ENCODE measurements at places on chromosomes 2 and 18.
A peak's percentile ranks its signal among the peaks of the same experiment; 100 is the strongest.

DNA sequence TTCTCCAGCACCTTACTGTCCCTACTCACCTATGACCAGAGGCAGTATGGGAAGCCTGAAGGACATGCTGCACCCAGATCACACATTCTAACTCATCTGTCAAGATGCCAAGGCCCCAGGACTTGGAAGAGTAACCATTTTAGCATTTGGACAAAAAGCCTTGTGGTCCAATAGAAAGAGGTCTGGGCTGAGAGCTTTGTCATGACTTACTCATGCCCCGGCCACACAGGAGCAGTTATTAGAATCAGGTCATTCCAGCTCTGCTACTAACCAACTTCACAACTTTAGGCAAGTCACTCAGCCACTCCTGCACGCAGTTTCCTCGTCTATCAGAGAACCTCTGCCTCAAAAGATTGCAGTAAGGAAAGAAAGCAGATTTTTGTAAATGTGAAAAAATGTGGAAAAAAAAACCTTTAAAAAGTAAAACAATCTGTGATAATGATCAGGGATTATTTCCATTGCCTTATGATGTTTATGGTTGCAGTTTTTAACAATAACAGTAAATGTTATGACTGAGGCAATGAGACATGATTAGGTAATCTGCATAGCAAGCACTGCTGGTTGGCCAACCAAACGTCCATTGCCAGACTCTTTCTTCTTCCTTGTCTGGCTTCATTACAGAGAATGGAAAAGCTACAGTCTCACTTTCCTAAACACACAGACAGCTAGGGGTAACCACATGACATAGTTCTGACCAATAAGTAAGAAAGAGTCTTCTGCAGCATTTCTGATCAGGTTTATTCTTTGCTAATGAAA lies 255.4 kb upstream of the CHAC2 start:
- no peak for DNase-seq

- no peak for DNase-seq
Observed at GRCh38 chr2:216879727-216880508, 20.1 kb upstream of the TNP1 start.

- DNase-seq: no peak
Observed at GRCh38 chr2:42186366-42186765, 17.2 kb downstream of the EML4 start.

DNA sequence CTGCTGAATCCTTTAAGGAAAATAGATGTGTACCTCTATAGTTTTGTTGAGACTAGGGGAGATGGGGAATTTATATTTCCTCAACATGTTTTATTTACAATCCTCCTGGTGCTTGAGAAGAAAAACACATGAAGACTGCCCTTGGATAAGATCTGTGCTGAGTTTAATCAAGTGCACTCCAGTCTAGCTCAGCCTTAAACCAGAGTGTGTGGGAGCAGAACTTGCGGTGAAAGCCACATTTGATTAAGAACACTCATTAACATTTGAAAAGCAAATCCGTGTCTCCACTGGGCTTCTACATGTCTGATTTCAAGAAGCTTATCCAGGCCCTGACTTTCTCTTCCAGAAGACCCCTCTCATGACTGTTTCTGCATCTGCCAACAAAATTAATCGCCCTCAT lies 84.8 kb upstream of the ITGA6 start:
- DNase-seq: no peak

GRCh38 chr18:62506495-62507143 lies 16.2 kb upstream of the ZCCHC2 start:
- DNase-seq: no peak

- no peak for DNase-seq
Observed at GRCh38 chr2:174870787-174871186, 106.5 kb upstream of the CHRNA1 start.

GRCh38 chr2:236631856-236632291 lies 62.2 kb downstream of the ACKR3 start:
- no peak for DNase-seq

GRCh38 chr2:150303281-150303680 lies 184.2 kb downstream of the RND3 start:
- DNase-seq: no peak

DNA sequence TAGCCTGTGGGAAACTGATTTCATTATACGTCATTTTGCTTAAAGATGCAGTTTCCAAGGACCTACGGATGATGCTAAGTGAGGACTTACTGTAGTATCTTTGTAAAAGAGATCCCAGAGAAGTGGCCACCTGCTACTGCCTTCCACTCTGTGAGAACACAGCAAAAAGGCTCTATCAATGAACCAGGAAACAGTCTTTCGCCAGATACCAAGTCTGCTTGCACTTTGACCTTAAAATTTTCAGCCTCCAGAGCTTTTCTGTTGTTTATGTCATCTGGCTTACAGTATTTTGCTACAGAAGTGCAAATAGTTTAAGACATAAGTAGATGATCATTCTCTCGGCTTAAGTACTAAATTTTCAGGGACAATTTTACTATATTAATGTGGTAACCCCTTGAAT lies 847.9 kb upstream of the CHAC2 start:
- DNase-seq: no peak

DNA sequence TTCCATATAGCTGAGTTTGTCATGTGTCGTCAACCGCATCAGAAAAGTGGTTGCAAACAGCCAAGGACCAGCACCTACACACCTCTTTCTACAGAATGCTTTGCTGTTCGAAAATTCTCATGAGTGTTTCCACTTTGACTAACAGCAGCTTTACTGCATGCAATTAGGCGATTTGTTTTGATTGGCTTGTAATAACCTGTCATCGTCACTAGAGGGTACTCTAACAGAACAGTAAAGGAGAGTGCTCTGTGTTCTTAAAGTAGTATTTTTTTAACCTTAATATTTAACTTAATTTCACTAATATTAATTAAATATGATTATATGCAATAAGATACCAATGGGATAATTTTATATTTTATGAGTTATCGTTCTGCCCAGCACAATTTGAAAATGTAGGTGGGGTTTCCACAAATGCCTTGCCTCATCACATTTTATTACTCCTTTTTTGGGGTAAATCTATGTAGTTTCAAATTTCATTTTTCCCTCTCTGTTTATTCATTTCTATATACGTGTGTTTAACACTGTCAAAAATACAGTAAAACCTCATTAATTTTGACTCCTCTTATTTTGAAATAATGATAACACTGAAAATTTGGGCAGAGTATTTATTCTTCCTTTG lies 502.2 kb downstream of the NRXN1 start:
- peak; percentile 21 for DNase-seq

DNA sequence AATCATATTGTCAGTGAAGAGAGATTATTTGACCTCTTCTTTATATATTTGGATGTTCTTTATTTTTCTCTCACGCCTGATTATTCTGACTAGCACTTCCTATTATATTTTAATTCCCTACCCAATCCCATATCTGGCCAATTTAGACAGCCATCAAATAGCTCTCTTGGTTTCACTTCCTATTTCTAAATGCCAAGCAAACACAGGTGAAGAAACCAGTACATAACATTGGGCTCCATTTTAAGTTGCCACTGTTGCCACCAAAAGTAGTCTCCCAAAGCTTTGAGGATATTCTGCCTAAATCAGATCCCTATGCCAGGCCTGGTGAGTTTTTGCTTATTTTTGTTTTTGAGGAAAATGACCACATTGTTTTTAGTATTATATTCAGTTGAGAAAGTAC lies 547.0 kb downstream of the MBD2 start:
- no peak for DNase-seq

DNA sequence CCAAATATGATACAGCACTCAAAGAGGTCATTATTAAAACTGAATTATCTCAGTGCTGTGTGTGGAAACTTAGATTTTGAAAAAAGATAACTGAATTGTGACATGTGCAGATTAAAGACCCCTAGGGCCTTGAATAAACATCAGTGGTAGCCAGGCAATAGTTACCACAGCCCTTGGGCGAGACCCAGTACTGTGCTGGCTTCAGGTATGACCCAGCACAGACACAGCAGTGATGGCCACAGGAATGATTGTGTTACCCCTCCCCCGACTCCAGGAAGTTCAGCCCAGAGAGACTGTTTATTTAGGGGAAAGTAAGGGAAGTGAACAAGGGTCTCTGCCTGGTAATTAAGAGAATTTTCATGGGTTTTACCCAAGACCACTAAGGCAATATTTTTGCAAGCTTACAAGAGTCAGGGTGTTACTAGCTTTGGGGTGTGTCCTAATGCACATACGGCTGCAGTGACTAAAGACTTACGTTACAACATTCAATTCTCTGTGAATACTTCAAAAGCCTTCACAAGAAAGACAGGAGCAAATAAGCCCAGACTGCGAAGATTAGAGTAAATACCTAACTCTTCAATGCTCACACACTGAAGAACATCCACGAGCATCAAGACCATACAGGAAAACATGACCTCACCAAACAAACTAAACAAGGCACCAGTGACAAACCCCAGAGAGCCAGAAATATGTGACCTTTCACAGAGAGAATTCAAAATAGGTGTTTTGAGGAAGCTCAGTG lies 28.2 kb upstream of the ITGAV start:
- DNase-seq: no peak

- DNase-seq: no peak
Observed at GRCh38 chr2:10397878-10398277, 50.2 kb downstream of the ODC1 start.

DNA sequence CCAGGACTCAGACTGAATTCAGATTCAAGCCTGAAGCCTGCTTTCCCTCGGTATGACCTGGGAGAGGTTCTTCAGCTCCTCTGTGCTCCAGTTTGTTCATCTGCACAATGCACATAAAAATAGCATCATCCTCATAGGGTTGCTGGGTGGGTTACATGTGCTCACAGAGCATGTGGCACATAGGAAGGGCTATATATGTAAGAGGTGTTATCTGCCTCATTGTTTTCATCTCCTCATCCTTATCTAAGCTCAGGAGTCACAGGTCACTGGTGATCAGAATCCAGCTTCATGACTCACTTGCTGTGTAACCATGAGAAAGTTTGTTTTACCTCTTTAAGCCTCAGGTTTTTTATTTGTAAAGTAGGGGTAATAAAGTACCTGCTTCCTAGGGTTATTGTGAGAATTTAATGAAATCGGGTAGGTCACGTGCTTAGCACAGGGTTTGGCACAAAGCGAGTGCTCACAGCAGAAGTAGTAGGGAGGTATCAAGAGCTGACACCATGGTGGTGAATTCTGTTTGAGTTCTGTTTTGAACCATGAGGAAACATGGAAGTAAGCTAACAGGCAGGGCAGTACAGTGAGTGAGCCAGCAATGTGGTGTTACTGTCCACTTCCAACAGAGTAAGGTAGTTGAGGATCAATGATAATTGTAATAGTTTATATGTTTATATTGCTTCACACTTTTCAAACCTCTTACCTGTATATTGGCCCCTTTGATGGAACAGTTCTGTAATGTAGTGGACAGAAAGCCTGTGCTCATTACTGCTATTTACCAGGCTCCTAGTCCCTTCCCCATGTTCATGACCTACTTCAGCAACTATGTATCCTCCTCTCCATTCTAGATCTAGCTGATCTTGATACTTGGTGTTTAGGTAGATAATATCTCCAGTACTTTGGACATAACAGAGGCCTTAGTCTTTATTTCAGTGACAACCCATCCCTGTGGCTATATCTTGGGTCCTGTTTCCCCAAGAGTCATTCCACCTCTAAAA lies 141.4 kb upstream of the LTBP1 start:
- no peak for DNase-seq

GRCh38 chr2:19747310-19748072 lies 154.3 kb downstream of the TTC32 start:
- DNase-seq: no peak

DNA sequence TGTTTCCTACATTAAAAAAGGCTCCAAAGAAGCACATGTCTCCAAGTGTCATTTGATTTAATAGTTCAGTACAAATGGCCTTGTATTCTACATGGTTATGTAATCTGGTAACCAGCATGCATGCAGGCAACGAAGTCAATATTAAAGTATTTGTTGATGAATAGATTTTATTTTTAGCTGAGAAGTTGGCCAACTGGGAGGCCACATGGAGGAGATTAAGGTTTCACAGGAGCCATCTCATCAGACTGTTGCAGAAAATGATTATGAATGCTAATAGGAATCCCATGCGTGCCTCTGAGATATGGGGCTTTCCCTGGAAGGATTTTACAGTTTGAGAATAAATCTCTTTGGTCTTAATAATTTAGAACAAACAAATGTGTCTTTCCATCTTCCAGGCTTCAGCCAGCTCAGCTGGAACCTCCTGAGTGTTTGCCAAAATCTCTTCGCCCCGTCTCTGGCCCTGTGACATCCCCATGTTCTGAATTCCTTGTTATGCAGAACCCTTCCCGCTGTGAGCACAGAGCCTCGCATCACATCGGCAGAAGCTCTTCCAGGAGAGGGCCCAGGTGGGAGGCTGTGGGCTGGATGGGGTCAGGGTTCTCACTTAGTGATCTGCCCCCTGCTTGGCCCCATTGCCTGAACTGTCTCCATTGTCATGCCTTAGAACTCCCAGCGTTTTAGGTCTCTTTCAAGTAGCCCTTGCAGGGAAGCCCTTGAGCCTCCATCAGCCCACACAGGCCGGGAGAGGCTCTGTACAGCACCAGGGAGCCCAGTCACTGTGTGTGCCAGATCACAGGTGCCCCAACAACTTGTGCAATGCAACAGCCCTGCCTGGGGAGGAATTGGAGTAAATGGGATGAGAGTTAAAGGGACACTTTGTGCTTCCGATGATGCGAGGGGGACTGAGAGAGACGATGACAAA lies 190.5 kb upstream of the TWIST2 start:
- DNase-seq: no peak

GRCh38 chr2:64470071-64470470 lies 16.1 kb downstream of the LGALSL start:
- no peak for DNase-seq

DNA sequence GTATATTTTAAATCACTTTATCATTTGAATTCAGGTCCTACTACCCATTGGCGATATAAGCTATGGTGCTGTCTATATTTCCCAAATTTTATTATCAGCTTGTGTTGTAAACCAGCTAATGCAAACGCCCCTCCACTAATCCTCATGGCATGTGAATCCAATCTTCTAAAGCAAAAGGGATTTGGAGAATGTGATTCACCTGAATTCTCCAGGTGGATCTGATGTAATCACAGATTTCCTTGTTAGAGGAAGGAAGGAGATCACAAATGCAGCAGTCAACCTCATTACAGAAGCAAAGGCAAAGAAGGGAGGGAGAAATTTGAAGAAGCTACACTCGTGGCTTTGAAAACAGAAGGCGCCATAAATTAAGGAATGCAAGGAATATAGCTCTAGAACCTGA lies 431.1 kb upstream of the CDH19 start:
- no peak for DNase-seq

DNA sequence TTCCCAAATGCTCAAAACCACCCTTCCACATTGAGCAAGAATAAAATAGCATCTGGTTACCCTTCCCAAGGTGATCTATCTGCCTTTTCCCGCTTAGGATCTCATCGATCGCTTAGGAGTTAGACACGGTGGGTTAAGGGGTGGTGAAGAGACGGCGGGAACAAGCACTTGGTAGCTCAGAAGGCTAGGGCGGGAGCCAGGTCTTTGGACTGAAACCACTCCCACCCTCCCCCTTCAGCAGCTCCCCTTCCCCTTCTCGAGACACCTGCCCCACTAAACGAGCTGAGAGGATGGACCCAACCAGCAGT lies 513 bp downstream of the THOC1 start:
- no peak for DNase-seq

GRCh38 chr2:9189901-9190300 lies 16.7 kb upstream of the ASAP2 start:
- no peak for DNase-seq

GRCh38 chr2:221202431-221202830 lies 369.7 kb downstream of the EPHA4 start:
- DNase-seq: no peak

Measured in fibroblast of skin of left quadriceps (primary cell).